ENCODE measurements at places on chromosomes 11 and 22.

DNA sequence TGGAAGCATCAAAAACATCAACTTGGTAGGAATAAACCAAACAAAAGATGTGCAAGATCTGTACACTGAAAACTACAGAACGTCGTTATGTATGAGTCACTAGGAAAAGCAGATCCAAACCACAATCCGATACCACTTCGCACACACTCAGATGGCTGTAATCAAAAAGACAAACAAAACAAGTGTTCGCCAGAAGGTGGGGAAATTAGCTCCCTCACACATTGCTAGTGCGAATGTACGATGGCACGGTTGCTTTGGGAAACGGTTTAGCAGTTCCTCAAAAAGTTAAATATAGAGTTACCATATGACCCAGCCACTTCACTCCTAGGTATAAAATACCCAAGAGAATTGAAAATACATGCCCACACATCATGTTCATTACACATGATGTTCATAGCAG is 14.8 kb upstream of the CARD10 start:
- DNase-seq, result no peak

- DNase-seq, result no peak
Observed at GRCh38 chr11:118439646-118440045, 3.4 kb downstream of the KMT2A start.

GRCh38 chr11:71998649-71999310 is at the start of gene IL18BP:
TSS of gene IL18BP (plus strand) at chr11:71998909. CDS start at chr11:71999985, 1,076 bp downstream.
- no peak for DNase-seq

- no peak for DNase-seq
Observed at GRCh38 chr11:1619449-1619848, 2.5 kb downstream of the KRTAP5-4 start.

GRCh38 chr11:134988495-134988894 is 576.5 kb upstream of the B3GAT1 start:
- DNase-seq, result no peak

GRCh38 chr11:57476047-57476756 is 15.9 kb downstream of the RTN4RL2 start:
- DNase-seq, result no peak

Data from H54 (cell line).